ENCODE measurements at places on chromosomes 5 and 9. TPM values are rescaled to one million over a fixed set of nuclear protein-coding genes. Genes with fewer than 3 reads are reported as not detected.
A peak's percentile ranks its signal among the peaks of the same experiment; 100 is the strongest.

The WNT8A gene
- not detected for total RNA-seq

The ICE1 gene
- total RNA-seq, result 25.5 TPM

The SLC2A6 gene
- total RNA-seq, result 8.8 TPM

The SH2D3C gene
- total RNA-seq, result 13.1 TPM

The MCTP1 gene
- 22.1 TPM for total RNA-seq

GRCh38 chr5:125823572-125823971 is 599.6 kb upstream of the GRAMD2B start:
- no peak overlapping the region for H3K27ac ChIP-seq
- no peak overlapping the region for H3K4me3 ChIP-seq
- no peaks in the 10 kb centered on the region for H3K36me3 ChIP-seq
- no peaks in the 10 kb centered on the region for H3K4me1 ChIP-seq
- H3K27me3 ChIP-seq, result no peaks in the 10 kb centered on the region

DNA sequence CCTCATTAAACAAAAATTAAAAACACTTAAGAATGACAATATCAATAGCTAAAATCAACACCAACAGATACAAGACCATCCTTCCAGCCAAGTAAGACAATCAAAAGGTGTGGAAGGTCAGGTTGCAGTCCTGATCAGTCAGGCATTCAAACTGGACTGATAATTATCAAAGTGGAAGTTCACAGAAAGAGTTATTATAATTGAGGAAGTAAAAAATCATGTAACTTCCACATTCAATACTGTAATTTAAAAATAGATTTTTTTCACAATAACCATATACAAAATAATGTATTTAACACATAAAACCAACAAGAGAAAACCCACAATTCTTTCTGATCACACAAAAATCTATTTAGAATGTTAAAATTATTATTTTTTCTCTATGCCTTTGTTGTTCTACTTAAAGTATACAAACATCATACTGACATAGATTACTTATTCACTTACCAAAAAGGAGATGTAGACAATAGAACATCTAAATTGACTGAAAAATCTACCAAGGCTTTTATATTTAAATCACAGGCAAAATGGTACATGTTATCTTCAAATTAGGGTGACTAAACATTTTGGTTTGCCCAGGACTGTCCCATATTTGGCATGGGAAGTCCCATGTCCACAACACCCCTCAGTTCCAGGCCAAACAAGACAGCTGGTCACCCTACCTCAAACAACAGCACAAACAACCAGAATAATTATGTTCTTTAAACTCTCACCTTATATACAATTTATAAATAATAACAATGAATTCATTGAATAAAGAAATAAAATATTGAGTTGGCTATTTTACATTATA is 142.5 kb upstream of the SLC24A2 start:
- H3K27me3 ChIP-seq, result no peaks in the 10 kb centered on the region
- H3K27ac ChIP-seq, result no peak overlapping the region
- no peak overlapping the region for H3K4me3 ChIP-seq
- no peak for DNase-seq

DNA sequence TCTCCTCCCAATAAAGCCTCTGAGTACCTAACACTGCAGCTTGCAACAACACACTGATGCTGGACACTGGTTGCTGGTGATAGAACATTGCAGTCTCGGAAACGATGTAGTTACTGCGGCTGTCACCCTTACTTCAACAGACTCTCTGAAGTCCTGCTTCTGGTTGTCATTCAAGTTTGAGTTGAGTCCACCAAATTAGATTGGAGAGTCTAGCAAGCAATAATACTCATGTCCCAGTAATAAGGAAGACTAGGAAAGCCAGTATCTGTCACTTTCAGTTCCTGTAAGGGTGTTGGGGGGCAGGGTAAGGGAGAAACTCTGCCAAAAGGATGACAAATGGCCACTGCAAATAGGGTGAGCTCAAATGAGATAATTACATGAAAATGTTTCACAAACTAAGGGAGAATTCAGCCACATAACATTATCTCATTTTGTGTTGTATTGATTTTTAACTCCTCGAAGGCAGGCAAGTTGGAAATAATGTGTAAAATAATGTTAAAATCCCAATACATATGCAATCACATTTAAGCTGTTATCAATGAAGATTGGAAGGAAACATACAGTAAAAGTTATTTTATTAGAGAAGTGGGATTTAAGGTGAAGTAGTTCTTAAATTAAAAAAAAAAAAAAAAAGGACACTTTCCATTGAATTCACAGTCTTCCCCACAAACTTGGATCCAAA is 849 bp upstream of the IFT74 start:
- H3K4me3 ChIP-seq, result peak overlapping the region; percentile 78
- H3K36me3 ChIP-seq, result no peaks in the 10 kb centered on the region
- H3K4me1 ChIP-seq, result peaks cover 6% of the 10 kb centered on the region
- H3K27ac ChIP-seq, result peak overlapping the region; percentile 81
- DNase-seq, result no peak
- H3K27me3 ChIP-seq, result no peaks in the 10 kb centered on the region

DNA sequence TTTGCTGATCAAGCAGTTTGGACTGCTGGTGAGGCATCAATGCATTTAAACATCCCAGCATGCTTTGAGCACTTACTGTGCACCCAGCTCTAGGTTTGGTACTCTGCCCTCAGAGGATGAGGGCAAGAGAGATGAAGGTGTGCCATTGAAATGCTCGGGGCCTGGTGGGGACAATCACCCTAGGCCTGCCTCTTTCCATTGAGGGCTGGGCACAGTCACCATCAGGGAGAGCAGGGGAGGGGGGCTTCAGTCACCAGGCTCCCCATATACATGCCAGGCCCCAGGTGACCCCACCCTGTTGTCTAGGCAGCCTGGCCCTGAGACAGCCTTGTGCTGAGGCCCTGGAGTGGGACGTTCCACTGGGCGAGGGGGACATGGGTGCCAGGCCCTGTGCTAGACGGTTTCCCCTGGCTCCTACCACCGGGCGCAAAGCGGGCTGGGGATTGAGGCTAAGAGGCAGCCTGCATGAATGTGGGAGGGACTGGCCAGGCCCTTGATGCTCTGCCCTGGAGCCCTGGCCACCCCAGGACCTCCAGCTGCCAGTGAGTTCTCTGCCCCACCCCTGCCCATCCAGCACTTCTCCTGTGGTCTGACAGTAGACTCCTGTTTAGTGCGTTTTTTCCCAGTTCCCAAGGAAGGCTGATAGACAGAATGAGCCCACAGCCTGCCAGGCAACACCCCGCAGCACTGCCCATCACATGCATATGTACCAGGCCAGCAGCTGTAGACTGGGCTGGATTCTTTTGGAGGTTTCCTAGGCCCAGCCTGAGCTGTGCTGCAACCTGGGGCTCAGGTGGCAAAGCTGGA is 18.9 kb downstream of the TCF7 start:
- peaks cover 12% of the 10 kb centered on the region for H3K36me3 ChIP-seq
- no peak overlapping the region for H3K4me3 ChIP-seq
- no peaks in the 10 kb centered on the region for H3K27me3 ChIP-seq
- no peak for DNase-seq
- H3K27ac ChIP-seq, result no peak overlapping the region

DNA sequence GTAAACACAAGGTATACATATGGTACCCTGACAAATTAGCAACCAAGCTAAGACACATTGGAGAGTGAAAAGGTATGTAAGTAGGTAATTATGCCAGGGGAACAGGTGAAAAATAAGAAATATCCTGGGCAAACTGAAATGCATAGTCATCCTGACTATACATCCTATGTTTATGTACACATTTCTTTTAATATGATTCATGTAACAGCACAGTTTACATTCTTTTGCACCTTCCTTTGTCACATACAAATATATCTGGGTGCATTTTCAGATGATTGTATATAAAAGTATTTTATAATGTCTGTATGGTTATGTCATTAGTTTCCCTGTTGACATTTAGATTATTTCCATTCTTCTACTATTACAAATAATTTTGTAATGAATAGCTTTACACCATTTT is 1146.9 kb downstream of the EFNA5 start:
- no peaks in the 10 kb centered on the region for H3K4me1 ChIP-seq
- no peaks in the 10 kb centered on the region for H3K27me3 ChIP-seq
- no peak overlapping the region for H3K4me3 ChIP-seq
- DNase-seq, result no peak

GRCh38 chr5:16178745-16179372 is 732 bp downstream of the MARCHF11 start:
- no peaks in the 10 kb centered on the region for H3K4me1 ChIP-seq
- H3K36me3 ChIP-seq, result no peaks in the 10 kb centered on the region
- no peaks in the 10 kb centered on the region for H3K27me3 ChIP-seq
- no peak overlapping the region for H3K27ac ChIP-seq
- H3K4me3 ChIP-seq, result no peak overlapping the region

DNA sequence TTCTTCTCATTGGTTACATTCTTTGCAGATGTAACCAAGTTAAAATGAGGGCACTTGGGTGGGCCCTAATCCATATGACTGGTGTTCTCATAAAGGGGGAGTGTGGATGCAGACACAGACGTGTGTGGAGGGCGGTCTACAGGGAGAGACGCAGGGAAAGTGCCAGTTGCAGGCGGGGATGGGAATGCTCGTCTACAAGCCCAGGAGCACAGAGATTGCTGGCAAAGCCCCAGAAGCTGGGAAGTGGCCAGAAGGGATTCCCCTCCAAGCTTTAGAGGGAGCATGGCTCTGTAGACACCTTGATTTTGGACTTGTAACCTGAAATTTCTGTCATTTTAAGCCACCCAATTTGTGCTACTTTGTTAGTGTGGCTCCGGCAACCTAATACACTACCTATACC is 96.8 kb upstream of the CTSL start:
- H3K27ac ChIP-seq, result no peak overlapping the region
- no peaks in the 10 kb centered on the region for H3K4me1 ChIP-seq
- no peak for DNase-seq
- no peaks in the 10 kb centered on the region for H3K36me3 ChIP-seq
- H3K4me3 ChIP-seq, result no peak overlapping the region

GRCh38 chr9:33065157-33066076 is 11.1 kb downstream of the SMU1 start:
- peaks cover 41% of the 10 kb centered on the region for H3K36me3 ChIP-seq
- H3K27ac ChIP-seq, result no peak overlapping the region
- H3K4me1 ChIP-seq, result peaks cover 24% of the 10 kb centered on the region

GRCh38 chr9:83231039-83231438 is 168.1 kb upstream of the RASEF start:
- H3K27ac ChIP-seq, result no peak overlapping the region
- no peaks in the 10 kb centered on the region for H3K27me3 ChIP-seq
- DNase-seq, result no peak
- no peak overlapping the region for H3K4me3 ChIP-seq
- H3K36me3 ChIP-seq, result no peaks in the 10 kb centered on the region
- H3K4me1 ChIP-seq, result no peaks in the 10 kb centered on the region

GRCh38 chr5:89265511-89266179 is 382.7 kb upstream of the MEF2C start:
- no peaks in the 10 kb centered on the region for H3K27me3 ChIP-seq
- no peak for DNase-seq
- H3K27ac ChIP-seq, result no peak overlapping the region
- H3K36me3 ChIP-seq, result no peaks in the 10 kb centered on the region
- no peak overlapping the region for H3K4me3 ChIP-seq

DNA sequence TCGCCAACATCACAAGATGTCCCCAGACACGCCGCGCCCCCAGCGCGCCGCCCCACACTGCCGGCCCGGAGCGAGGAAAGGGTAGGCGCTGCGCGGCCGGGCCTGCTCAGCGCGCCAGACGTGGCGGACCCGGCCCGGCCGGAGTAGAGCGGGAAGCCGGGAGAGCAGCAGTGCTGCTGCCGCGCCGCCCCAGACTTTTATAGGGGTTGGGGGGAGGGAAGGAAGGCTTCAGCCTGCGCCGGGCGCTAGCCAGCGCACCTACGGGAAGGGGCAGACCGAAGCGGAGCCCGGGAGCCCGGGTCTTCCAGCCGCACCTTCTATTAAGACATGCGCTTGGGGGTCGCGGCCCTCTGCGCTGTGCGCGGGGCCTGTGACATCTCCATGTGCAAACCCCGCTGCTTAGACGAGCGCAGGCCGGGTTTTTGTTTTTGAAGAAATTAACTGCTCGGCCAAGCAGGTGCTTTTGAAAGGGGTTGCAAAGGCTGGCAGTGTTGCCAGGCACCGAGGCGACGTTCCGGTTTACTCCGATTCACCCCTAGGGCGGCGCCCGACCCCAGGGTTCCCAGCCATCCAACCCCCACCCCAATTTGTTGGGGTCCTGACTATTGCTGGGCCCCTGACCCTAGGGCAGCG is 353 bp upstream of the PAX5 start:
- H3K4me3 ChIP-seq, result peak overlapping the region; percentile 63
- H3K27ac ChIP-seq, result no peak overlapping the region
- H3K27me3 ChIP-seq, result peaks cover 58% of the 10 kb centered on the region
- no peak for DNase-seq

DNA sequence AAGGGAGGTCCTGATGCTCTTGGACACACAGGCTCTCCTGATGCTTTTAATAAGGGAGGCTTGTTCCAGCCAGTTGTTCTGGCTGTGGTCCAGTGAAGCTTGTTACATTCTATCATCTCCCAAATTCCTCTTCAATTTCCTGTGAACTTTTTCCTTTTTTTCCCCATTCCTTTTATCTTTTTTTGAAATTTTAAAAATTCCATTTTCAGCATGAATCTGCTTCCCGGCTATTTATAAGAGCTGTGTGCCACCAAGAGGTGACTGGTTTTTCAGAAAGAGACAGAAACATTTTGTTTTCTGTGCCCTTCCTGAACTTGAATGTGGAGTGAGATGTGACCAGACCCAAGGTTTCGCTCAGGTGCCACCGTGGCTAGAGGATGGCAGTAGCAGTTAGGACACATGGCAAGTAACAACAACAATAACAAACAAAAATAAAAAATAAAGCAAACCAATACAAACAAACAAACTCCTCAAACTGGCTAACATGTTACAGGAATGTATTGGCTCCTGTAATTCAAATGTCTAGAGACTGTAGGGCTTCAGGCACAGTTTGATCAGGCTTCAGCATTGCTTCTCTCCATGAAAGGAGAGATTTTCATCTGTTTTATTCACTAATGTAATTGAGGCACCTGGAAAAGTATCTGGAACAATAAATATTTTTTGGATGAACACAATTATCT is 121.1 kb downstream of the BOD1 start:
- no peaks in the 10 kb centered on the region for H3K27me3 ChIP-seq

- H3K4me1 ChIP-seq, result no peaks in the 10 kb centered on the region
- DNase-seq, result no peak
- no peaks in the 10 kb centered on the region for H3K36me3 ChIP-seq
- no peak overlapping the region for H3K27ac ChIP-seq
- H3K27me3 ChIP-seq, result no peaks in the 10 kb centered on the region
Measured at GRCh38 chr5:38265546-38266179, 7.3 kb downstream of the EGFLAM start.

DNA sequence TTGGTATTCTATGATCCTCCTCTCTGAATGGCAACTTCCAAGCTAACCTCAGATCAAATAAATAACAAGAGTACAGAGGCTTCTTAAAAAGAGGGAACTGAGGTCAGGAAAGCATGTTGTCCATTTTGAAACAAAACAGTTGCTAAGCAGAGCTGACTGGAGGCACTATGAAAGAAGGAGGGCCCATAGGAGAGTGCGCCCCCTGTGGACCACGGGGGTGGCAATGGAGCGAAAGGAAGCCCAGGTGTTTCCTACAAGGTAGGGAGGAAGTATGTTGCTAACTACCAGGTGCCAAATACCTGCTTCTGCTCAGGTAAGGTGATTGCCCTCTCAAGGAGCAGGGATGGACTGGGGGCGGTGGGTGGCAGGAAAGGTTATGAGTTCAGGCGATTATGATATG is 101.8 kb upstream of the MAST4 start:
- DNase-seq, result no peak
- H3K4me3 ChIP-seq, result no peak overlapping the region
- H3K27ac ChIP-seq, result no peak overlapping the region
- H3K36me3 ChIP-seq, result no peaks in the 10 kb centered on the region

All from thoracic aorta (tissue), 2 donors.